ENCODE measurements at places on chromosomes 6 and 20.

DNA sequence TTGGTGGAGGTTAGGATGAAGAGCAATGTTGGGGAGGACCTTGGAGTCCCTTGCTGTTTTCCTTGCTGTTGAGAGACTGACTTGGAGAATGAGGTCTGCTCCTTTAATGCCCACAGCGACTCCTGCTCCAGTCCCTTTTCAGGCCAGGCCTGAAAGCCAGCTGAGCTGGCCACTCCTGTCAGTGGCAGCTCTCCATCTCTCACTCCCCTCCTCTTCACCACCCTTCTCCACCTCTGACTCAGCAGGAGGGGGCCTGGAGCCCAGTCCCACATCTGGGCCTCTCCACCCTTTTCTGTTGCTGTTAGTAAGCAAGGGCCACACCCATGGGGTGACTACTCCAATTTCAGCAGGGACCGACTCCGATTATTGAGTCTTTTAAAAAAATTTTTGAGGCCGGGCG is 2.2 kb downstream of the SNX21 start:
- no peak for DNase-seq

GRCh38 chr6:163876391-163876790 is 461.9 kb downstream of the QKI start:
- DNase-seq, result no peak

DNA sequence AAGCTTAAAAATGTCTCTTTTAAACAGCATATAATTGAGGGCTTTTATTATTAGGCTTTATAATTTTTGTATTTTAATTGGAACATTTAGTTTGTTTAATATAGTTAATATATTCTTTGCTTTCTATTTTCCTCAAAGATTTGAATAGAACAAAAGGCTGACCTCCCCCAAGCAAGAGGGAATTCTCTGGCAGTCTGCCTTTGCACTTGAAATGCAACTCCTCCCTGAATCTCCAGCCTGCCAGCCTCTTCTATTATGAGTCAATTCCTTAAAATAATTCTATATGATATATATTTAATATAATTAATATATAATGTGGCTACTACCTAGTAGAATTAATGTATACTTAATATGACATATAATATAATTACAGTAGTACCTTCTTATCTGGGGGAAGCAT is 69.2 kb downstream of the PTPRA start:
- DNase-seq, result no peak

- DNase-seq, result no peak
Measured at GRCh38 chr6:18022398-18023231, 35.2 kb upstream of the KIF13A start.

DNA sequence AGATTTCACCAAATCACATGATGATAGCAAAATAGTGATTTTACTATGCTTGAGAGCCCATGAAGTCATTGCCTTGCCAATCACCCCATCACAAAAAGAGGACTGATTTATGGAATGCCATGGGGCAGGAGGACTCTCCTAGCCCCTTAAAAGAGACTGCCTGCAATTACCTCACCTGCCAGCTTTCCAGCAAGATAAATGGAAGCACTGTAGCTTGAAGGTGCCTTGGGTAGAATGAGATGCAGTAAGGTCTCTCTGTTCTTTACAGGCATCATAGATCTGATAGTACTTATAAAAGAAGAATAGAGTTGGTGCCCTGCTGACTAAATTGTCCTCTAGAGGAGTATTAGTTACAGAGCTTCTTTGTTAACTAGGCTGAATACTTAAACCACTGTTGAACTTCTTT is 242.3 kb downstream of the TMEM242 start:
- DNase-seq, result no peak

DNA sequence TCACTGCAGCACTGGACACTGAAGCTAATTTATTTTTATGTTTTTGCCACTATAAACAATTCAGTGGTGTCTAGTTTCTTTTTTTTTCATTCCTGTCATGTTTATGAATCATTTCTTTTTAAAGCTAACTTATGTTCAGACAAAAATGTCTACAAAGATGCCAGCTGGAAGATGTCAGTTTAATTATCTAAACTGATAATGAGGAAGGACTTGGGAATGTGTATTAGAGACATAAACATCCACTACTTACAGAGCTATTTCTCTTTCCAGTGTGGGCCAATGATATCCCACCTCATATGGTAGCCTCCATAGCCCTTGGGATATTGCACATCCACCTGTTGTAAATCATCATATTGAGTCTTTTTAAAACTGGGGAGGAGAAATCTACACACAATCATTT is 132.1 kb upstream of the FAM184A start:
- no peak for DNase-seq

DNA sequence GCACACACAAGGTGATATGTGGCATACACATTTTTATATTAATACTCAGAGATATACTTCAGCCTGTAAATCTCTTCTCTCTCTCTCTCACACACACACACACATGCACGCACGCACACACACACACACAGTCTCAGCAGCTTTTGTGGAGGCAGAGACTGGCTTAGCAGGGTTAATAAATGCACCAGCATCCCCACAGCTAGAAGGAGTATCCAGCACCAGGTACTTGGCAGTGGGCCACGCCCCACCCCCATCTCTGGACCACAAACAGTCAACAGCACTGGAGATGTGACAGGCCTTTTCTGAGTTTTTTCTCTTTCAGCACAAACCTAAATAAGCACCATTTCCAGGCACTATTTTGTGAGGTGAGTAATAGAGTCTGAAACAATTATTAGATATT is 47.3 kb upstream of the LRFN2 start:
- no peak for DNase-seq

- no peak for DNase-seq
Measured at GRCh38 chr6:160039441-160039840, 70.6 kb downstream of the IGF2R start.

DNA sequence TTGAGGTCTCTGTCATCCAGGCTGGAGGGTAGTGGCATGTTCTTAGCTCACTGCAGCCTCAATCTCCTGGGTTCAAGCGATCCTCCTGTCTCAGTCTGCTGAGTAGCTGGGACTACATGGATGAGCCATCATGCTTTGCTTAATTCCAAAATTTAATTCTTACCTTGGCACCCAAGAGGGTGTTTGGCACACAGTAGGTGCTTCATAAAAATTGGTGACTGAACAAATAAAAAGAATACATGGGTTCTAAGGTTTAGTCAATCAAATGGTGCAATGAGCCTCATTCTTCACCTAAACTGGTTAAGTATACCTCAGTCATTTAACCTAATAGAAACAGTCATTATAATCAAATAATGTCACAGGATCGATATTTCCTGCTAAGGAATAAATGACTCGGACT is 170.4 kb downstream of the GMPR start:
- DNase-seq, result no peak

GRCh38 chr6:13526357-13526726 is 38.9 kb upstream of the GFOD1 start:
- no peak for DNase-seq

GRCh38 chr6:76441875-76442274 is 369.4 kb upstream of the IMPG1 start:
- DNase-seq, result no peak

DNA sequence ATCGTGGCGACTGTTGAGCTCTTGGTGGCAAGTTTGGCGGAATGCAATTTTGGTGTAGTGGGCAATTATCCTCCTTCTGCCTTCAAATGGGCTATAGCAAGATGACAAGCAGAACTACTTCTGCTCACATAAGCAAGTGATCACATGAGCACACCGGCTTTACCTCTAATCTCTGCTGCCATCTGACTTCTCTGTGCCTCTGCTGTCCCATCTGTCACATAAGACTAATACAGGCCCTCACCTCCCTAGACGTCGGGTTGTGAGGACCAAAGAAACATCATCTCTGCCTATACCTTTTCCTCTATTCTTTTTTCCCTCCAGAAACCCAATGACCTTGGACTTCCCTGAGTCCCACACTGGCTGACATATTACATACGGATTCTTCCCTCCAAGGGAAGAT is 13.3 kb upstream of the WTAP start:
- DNase-seq, result no peak

DNA sequence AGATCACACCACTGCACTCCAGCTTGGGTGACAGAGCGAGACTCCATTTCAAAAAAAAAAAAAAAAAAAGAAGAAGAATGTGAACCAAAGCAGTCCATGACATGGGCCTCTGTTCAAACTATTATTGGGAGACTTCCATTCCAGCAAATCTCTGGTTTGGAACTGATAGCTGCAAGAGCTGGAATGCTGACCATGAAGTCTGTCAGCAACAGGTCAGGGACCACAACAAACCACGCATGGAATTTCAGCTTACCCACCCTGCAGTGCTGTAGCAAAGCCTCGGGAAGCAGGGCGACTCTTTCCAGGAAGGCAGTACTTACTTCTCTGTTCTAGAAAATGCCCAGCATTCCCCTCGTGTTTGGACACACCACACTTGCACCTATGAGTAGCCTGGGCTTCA is 34.1 kb upstream of the TBC1D7 start:
- no peak for DNase-seq

DNA sequence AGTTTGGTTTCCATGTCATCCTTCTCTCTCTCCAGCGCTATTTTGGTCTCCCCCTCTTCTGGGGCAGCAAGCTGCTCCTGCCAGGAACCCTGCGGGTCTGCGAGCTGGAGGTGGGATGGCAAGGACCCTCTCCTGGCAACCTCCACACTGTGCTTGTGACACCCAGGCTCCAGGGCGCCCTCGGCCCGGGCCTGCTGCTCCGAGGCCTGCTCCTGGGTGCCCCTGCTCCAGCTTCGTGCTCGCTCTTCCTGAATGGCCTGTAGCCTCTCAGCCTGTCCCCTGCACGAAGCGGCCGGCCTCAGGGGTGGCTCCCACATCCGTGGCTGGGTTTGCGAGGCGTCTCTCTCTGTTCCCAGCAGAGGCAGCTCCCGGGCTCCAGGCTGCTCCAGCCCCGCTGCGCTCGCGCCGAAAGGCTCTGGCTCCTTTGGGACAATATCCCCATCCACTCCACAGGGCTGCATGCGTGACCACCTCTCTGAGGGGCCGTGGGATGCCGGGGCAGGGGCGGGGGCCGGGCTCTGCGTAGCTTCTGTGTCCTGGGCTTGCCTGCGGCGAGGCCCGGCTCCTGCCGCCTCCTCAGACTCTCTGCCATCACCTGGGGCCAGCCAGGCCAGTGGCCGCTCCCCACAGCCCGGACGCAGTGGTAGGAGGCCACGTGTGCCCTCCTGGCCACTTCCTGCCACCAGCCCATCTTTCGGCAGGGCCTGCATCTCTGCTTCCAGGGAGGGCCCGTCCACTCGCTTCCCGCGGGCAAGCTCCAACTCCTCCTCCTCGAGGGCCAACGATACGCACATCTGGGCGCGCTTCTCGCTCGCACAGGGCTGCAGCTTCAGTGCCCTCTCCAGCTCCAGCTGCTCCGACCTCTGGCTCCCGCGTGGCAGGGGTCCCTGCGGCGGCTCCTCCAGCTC is 68.9 kb downstream of the GINS1 start:
- no peak for DNase-seq

DNA sequence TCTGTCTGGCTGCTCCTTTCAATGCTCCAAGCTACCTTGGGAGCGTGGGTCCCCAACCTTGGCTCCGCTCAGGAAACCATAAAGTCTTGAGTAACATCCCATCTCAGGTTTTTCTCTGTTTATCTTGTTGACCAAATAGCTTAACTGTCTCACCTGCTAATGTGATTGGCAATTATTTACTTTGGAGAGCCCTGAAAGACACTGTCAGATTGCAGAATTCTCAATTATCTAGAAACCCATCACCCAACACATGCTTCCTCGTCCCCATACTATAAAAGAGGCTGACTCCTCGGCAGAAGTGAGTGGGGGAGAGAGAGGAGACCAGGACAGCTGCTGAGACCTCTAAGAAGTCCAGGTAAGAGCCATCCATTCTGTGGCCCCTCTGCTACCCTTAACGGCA is at the start of gene BPIFA1:
TSS of gene BPIFA1 (plus strand) at position 301 of the 400 bp plus-strand sequence. CDS start 1,716 bp downstream, outside the sequence.
- DNase-seq, result no peak

DNA sequence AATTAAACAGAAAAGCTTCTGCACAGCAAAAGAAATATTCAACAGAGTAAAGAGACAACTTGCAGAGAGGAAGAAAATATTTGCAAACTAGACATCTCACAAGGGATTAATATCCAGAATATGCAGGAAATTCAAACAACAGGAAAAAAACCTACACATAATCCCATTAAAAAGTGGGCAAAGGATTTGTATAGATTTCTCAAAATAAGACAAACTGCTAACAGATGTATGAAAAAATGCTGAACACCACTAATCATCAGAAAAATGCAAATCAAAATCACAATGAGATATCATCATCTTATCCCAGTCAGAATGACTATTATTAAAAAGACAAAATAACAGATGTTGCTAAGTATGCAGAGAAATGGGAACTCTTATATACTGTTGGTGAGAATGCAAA is 129.6 kb downstream of the SYNDIG1 start:
- no peak for DNase-seq

- DNase-seq, result no peak
Measured at GRCh38 chr6:3228771-3229565, 1.5 kb upstream of the TUBB2B start.

GRCh38 chr20:44431502-44432234 is 44.0 kb upstream of the TTPAL start:
- no peak for DNase-seq

DNA sequence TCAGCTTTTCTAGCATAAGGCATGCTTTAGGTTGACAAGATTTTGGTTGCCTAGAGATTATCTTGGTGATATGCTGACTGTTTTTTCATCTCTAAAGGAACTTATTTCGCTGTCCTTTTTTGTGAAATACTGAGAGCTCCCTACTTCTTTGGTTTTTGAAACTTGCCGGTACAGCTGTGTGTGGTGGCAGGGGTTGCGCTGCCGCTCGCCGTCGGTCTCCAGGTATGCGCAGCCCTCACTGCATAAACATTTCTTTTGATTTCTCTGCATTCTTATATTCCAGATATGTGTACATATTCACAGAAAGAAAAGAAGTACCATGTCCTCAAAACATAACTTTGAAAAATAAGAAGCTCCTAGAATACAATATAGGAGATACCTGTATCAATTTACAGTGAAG is 106.4 kb upstream of the SYNDIG1 start:
- no peak for DNase-seq

DNA sequence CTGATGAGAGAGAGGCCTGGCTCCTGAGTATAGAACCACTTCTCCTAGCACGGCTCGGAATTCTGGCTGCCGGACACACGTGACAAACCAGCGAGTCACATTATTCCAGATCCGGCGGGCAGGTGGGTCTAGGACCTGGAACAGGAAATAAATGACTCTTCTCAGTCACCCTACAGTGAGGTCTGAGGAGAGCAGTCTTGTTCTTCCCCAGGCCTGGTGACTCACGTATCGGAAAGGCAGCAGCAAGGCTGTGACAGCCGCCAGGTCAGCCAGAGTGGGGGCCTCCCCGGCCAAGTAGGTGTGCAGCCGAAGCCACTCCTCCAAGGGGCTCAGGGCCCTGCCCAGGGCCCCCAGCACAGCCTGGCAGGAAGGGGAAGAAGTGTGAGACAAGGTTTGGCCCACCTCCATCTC is 2.8 kb downstream of the VARS1 start:
- no peak for DNase-seq

Measured in activated gamma-delta T cell (primary cell).